T47D (cell line): ENCODE measurements at places on chromosomes 5 and 9.
A peak's percentile ranks its signal among the peaks of the same experiment; 100 is the strongest.

DNA sequence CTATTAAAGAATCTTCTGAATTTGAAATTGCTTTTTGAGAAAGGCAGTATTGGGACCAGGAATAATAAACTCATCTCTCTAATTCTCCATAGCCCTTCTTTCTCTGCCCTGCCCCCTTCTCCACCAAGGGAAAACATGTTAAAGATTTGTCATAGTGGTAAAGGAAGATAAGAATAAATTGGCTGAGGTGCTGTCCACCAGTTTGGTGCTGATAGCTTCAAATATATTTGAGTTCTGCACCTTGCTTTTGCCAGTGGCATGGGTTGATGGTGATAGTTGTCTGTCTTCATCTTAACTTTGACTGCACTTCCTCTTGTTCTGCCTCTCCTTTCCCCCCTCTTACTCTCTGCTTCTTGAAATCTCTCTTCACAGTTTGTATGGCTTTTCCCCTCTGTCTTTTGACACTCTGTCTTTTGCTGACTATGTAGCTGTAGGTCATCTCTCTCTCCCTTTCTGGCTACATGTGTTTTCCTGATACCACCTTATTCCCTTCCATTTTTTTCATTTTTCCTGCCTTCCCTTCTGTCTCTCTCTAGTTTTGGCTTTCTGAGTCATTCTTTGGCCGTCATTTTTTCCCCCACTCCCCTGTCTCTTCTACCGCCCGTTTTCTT, 56.6 kb downstream of the NDUFS4 start:
- DNase-seq, result no peak

DNA sequence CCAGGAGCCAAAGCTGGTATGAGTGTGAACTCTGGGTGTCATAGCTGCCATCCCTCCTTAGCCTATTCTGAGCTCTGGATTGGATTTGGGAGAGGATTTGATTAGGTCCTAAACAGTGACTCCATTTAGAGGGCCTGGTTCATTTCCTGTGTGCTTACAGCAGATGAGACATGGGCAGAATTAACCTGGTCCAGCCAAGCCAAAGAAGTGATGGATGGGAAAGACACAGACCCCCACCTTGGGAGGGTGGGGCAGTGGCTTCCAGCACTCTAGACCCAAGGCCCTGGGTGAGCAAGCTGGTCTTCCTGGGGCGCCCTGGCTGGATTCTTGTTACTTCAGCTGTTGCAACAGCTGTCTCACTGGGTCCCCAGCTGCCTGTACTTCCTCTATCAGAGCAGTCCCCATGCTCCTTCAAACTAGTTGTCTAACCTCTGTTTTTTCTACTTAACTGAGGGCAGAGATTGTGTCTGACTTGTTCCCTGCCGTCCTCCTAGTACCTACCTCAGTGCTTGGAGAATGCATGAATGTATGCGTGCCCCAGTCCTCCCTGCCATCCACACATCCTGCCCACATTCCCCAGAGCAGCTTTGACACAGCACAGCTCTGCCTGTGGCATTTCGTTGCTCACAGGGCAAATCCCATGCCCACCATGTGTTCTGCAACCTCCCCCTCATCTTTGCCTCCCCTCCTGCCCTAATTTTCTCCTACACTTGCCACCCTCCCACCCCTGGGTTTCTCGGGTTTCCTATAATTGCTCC, 115.9 kb downstream of the RGS3 start:
- DNase-seq, result no peak

DNA sequence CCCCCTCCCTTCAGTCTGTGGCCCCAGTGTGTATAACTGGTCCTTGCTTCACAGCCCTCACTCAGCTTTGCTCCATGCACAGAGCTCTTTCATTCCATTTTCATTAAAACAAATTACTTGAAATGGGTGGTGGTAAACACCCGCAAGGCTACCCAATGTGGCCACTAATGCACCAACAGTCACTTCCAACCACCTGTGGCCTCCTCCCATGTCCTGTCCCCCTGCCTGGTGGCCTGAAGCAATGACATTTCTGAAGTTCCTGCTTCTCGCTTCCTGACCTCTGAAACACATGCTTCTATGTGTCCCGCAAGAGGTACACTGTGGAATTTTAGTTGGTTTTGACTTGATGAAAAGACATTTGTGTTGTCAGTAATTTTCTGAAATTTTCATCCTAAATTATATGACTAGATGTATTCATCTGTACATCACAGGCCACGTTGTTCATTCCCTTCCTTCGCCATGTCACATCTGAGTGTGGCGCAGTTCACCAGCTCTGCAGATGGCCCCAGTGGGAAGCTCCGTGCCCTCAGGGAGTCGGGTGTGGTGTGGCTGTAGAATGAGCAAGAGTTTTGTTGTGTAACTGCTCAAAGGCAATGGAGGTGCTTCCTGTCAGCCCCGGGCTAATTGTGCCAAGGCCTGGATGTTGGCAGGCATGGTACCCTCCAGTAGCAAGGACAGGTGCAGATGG, 9.6 kb downstream of the ROPN1L start:
- no peak for DNase-seq

GRCh38 chr5:50593681-50594080, 72.8 kb upstream of the PARP8 start:
- DNase-seq, result no peak

- no peak for DNase-seq
Observed at GRCh38 chr5:125699860-125700259, 723.3 kb upstream of the GRAMD2B start.

- DNase-seq, result peak; percentile 31
Observed at GRCh38 chr5:173622183-173623047, 6.0 kb upstream of the BOD1 start.

GRCh38 chr9:112326194-112326593, 7.2 kb downstream of the PTBP3 start:
- DNase-seq, result peak; percentile 22

- no peak for DNase-seq
Observed at GRCh38 chr5:1777281-1778137, 22.1 kb downstream of the MRPL36 start.

DNA sequence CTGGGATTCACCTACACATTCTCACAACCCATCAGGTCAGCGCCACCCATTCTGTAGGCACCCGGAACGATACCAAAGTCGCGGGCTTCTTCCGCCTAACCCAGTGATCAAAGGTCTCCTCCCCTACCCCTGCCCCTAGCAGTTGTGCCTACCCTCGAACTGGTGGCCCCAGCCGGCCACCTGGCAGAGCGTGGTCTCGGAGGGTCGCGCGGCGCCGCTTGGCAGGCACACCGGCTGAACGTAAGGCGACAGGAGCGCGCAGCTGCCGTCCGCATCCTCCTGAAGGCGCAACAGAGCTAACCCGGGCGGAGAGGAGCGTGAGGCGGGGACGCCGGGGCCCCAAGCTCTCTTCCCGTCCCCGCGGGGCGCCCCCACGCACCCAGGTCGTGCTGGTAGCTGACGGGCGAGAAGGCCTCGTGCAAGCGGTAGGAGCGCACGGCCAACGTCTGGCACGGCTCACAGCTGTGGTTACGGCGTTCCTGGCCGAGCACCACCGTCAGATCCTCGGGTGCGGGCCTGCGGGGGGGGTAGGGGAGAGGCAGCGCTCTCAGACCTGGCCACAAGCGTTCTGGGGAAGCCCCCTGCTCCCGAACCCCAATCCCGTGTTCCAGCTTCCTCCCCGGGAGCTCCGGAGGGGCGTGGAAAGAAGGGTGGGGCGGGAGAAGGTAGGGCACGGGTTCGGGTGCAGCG, 2.8 kb upstream of the PFN3 start:
- no peak for DNase-seq

DNA sequence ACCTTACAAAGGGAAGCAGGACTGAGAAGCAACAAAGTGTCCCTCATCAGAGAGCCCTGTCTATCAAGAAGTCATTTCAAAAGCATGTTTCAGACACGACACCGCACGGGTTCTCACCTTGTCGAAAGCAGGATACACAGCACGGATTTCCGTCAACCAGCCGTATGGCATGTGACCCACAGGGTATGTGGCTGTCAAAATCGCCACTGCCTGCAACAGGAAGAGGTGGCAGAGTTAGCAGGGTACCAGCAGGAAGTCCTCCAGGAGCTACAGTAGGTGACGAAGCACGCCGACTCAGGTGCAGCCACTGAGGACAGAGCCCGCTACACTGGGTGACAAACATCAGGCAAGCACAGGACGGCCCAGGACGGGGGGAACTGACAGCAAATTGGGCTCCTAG, 81.2 kb downstream of the OTULIN start:
- no peak for DNase-seq

DNA sequence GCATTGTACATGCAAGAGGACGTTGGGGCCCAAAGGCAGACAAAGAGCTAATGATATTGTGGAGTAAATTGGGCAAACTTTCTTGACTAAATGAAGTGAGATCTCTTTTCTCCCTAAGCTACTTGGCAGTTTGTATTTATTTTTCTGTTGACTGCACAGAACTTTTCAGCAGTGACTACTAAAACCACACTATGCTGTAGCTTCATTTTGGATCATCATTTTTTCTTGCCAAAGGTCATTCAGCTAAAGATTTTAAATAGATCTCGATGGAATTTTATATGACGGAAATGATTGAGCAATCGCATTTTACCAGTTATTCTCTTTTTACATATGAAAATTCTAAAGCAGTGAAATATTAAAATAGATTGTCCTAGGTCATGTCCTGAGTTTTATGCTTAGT, 286.1 kb upstream of the ACTBL2 start:
- no peak for DNase-seq
